CMK (cell line): ENCODE measurements at places on chromosomes 12 and 14.
A peak's percentile ranks its signal among the peaks of the same experiment; 100 is the strongest.

DNA sequence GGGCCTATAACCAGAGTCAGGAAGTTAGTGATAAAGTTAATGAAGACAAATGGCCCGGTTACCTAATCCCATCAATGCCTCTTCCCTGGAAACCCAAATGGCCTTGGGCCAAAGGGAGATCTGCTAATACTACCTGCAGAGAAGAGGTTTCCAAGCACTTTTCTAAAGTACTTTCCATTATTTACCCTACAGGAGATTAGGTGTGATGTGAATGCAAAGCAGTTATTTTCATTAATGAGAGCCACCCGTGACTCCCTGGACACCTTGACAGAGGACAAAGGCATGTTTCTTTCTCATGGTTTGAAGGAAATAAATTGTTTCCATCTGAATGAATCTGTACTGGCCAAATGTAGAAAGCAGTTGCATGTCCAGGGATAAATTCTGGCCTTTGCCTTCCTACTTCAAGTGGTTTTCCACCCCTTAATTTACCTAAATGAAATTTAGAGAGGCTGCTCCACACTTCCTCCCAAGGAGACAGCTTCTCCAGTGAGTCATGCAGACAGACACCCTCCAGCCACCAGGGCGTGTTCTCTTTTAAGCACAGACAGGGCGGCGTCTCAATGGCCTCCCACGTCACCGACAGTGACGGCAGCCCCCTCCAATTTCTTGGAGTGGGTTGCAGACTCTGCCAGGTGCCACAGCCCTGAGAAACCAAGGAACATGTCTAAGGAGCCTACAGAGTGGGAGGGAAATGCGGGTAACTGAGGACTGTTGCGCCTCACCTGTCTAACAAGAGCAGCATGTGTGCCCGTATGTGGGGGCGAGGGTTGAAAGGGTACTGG lies 43.9 kb upstream of the GNPNAT1 start:
- DNase-seq = no peak

DNA sequence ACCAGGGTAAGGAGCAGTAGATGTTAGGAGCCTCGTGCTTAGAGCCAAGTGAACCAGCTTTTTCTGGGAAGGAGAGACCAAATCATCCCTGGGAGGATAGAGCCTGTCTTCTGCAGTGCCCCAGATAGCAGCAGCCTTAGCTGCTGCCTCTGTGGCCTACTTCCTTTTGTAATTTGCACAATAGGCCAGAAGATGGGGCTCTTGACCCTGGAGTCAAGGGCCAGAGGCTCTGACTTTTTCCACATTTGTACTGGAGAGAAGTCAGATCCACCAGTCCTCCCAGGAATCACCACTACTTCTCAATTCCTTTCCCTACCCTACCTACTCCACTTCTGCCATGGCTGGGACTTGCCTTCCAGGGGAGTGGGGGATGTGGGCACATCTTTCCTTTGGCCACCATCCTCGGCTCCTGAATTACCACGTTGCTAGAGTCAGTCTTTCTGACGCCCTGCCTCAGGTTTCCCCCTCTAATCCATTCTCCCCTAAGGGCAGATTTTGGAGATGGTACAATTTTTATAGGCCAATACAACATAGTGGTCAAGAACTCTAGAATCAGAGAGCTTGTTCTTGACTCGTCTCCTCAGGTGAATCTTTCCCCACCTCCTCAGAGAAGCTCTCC lies 3.3 kb upstream of the SLC4A8 start:
- peak; percentile 41 for DNase-seq

DNA sequence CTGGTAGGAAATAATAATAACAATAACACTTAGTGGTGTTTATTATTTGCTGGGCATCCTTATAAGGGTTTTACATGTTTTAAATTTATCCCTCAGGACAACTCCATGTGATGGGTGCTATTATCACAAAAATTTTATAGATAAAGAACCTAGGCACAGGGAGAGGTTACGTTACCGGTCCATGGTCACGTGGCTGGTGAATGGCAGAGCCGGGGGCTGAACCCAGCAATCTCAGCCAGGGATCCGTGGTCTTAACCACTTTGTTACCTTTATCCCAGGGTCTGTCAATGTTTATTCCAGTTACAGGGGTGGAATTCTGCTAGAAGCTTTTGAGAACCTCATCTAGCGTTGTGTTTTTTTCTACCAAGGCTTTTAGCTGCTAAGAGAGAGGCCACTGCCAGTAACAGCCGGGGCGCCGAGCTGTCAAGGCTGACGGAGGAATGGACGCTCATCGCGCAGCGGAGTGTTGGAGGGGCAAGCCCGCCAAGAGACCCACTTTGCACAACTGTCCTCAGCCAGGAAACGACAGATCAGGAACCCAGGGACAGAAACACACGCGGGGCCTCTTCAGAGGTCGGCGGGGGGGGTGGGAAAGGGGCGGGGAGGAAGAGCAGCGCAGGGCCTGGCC lies 418 bp downstream of the AMN1 start:
- no peak for DNase-seq

DNA sequence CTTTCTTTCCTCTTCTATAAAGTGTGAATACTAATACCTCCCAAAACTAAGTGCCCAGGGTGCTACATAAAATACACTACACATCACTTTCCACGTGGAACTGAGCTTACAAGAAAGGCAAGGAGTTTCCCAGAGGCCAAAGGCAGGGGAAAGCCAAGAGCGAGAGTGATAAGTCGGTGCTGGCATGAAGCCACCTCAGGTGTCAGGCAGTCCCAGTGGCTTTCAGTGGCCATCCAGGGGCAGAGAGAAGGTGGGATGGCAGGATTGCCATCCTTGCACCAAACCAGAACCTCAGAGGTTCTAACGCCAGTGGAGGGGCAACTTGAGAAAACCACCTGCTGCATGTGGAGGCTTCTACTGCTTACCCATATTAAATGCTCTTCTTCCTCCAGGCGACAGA lies 79.7 kb upstream of the DIO3 start:
- DNase-seq = no peak

DNA sequence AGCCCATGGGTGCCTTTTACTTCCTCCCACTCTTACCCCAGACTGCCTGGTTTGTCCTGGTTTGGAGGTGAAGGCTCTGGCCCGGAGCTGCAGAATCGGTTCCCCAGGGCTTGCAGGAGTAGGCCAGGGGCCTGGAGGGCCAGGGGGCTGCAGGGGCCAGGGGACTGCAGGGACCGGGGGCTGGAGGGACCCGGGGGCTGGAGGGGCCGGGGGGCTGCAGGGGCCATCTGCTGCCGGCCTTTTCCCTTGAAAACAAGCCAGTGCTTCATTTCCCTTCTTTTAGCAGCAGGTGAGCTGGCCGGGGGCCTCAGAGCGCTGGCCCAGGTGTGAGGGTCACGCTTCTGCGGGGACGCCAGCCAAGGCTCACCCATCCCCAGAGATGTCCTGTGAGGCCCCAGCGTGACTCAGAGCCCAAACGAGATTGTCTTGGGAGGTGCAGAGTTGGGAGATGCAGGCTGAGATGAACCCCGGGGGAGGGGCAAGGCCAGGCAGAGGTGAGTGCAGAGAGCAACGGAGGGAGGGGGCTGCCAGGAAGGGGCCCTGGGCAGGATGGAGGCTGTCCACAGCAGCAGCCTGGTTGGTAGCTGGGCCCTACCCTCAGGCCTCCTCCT lies 154.9 kb downstream of the KIF26A start:
- DNase-seq = no peak

DNA sequence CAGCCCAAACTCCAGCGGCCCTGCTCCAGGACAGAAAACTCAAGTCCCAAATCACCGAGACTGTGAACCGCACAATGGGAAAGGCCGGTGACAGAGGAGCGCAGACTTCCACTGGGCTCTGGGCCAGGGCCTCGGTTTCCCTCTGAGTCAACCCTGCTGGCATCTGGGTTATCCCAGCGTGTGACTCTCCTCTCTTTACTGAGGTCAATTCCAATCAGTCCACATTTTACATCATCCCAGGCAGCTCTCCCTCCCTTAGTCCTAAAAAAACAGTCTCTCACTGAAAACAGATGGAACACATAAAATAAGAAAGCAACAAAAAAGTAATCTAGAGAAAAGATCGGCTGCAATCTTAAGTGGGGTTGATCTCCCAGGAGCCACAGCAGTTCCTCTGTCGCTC lies 36.9 kb downstream of the ITPK1 start:
- no peak for DNase-seq

DNA sequence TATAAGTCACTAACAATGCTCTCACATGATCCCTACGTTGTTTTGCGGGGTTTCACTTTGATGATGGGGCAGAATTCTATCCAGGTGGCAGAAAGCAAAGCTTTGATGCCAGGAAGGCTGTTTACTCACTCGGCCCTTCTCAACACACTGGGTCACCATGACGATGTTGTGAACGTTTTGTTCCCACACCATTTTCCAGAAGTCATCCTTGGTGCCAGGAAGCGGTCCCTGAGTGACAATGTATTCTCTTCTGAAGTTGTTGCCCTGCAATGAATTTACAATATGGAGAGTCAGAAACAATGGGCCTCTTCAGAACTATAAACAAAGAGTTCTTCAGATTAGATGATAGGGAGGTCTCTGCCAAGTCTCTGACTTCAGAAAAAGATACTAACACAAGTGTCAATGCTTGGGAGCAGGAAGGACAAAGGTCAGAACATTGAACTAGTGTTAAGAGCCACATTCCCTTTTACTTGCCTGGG lies 101.3 kb downstream of the PTPRB start:
- DNase-seq = no peak

DNA sequence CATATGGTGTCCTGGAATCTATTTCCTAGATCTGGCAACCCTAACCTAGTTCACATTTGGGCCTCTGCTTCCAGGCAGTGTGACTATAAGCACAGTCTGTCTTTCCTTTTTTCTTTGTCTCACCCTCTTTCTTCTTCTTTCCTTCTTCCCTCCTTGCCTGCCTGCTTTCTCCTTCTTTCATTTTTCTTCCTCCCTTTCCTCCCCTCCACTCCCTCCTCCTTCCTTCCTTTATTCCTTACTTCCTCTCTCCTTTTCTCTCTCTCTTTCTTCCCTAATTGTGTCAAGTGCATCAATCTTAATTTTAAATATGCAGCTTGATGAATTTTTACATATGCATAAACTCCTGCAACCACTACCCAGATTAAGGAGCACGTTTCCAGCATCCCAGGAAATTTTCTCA lies 4.6 kb upstream of the DAO start:
- DNase-seq = no peak

- DNase-seq = no peak
Measured at GRCh38 chr12:9669534-9669933, at the start of gene CLEC2D. Gene CLEC2D, plus strand, starts transcription at chr12:9669713. Its CDS starts 22 bp downstream, at chr12:9669735.

- DNase-seq = no peak
Measured at GRCh38 chr12:131589966-131590365, 120.9 kb upstream of the SFSWAP start.

GRCh38 chr12:93860668-93861373 lies 183.6 kb downstream of the CRADD start:
- no peak for DNase-seq

DNA sequence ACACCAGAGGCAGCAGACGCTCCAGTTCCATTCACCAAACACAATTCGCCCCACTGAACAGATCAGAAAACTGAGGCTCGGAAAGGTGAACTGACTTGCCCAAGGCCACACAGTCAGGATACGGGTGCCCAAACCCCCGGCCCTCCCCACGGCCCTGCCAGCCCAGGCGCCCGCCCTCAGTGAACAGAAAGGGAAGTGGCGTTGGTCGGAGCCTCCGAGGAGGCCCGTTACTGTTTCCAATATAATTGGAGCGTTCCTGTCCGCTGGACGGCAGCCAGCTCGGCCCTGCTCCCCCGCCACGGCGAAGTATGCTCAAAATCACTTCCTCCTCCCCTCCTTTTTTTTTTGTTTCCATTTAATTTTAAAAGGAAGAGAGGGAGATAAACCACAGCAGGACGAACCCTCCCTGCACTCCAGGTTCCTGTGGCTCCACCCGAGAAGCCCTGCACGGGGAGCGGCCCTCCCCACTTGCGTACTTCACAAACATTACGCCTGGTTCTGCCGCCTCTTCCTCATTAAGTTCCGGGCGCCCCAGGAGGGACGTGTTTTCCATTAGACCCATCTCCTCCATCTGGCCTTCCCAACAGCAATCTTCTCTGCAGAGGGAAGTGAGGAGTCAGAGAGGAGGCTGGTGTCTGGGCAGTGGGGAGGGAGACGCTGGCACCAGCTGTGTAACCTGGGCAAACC lies 61.1 kb downstream of the NCOR2 start:
- DNase-seq = peak; percentile 70

DNA sequence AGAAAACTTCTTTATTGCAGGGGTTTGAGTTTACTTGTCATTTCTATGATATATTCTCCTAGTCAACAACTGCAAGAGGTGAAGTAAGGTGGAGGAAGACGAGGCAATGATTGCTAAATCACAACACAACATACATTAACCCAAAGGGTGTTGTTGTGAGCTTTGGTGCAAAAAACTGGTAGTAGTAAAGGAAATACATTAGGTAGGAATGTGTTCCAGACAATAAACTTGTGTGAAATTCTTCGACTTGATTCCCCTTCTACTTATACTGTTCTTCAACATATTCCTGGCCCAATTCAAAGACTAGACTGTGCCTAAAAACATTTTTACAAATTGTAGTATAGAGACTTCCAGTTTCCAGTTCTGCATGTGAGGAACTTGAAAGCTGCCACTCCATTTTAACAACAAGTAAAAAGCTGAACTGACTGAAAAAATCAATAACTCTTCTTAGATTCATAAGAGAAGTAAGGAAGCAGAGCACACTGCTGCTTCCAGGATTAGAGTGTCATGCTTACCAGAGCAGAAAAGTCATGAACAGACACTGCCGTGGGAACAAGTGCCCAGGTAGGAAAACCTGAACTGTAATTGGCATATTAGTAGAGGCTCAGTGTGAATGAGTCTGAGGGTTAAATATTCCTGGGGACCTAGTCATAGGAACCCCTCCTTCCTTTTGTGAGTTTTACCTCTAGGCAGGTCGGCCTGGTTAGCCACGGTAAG lies 22.2 kb downstream of the COX8C start:
- no peak for DNase-seq

DNA sequence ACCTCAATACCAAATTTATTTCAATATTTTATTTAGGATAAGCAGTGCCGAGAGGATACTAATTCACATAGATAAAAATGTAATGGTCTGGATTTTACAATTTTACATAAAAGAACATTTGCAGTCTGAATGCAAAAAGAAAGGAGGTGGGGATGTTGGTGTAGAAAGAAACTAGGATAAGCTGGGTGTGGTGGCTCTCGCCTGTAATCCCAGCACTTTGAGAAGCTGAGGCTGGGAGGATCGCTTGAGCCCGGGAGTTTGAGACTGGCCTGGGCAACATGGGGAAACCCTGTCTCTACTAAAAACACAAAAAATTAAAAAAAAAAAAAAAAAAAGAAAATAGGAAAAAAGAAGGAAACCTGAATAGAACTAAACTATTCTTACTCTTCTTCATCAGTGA lies 16.9 kb downstream of the SYCP3 start:
- no peak for DNase-seq

- DNase-seq = no peak
Measured at GRCh38 chr12:15562263-15562662, 226.9 kb downstream of the EPS8 start.

DNA sequence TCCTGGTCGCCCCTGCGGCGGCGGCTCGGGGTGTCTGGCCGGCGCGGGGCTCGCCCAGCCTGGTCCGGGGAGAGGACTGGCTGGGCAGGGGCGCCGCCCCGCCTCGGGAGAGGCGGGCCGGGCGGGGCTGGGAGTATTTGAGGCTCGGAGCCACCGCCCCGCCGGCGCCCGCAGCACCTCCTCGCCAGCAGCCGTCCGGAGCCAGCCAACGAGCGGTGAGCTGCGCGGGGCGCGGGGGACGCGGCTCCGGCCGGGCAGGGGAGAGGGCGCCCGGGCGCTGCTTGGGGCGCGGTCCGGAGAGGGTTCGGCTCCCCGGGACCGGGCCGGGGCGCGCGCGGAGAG lies at the start of gene LGALS3:
Gene LGALS3, plus strand, starts transcription at position 167 of the 342 bp plus-strand sequence. CDS start 8,122 bp downstream, outside the sequence.
- no peak for DNase-seq
